ENCODE measurements at places on chromosomes 4 and X.
A peak's percentile ranks its signal among the peaks of the same experiment; 100 is the strongest.

- DNase-seq = peak; percentile 70
Observed at GRCh38 chr4:104860238-104861123, 286.2 kb upstream of the TET2 start.

- DNase-seq = no peak
Observed at GRCh38 chr4:57064811-57065711, 45.1 kb downstream of the IGFBP7 start.

GRCh38 chr4:182795446-182796238 lies 121.5 kb downstream of the DCTD start:
- no peak for DNase-seq

DNA sequence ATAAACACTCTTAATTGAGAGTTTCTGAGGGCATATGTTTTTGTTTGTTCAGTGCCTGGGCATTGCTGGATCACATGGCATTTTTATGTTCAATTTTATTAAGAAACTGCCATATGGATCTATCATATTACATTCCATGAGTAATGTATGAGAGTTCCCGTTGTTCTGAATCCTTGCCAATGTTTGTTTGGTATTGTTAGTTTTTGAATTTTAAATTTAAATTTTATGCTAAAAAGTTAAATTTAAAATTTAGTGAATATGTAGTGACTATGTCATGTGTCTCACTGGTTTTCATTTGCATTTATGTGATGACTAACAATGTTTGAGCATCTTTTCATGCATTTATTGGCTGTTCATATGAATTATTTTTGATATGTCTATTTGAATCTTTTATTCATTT lies 54.8 kb upstream of the GEMIN8 start:
- DNase-seq = no peak

DNA sequence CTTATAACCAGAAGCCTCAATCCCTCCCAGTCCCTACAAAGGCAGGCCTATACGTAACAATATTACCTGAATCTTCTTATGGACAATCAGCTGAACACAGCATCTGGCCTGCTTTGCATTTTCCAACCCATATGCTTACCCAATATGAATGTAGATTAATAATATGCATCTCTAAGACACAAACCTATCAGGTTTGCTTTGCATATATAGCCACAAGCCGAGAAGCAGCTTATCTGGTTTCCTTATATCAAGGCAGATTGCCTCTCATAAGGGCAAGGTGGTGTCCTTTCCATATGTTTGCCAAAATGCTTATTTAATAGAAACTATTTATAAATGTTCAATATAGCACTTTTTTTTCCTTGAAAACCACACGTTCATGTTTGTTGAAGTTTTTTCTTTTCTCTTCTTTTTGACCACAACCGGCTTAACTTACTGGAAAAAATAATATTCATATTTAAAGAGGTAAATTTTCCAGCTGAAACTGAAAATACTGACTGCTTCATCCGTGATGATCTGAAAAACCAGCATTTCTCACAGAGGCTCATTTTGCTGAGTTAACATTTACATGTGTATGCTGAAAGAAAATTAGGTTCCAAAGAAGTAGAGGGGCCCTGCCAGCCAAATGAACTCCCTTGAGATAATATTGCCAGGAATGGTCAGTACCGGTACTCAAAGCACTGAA lies 3.8 kb downstream of the IL21 start:
- DNase-seq = no peak
